Stomach (tissue), 19 donors: ENCODE measurements at places on chromosomes 1 and 21.

GRCh38 chr1:26692211-26692792, 3.5 kb upstream of the ARID1A start:
- DNase-seq = peak; percentile 96

DNA sequence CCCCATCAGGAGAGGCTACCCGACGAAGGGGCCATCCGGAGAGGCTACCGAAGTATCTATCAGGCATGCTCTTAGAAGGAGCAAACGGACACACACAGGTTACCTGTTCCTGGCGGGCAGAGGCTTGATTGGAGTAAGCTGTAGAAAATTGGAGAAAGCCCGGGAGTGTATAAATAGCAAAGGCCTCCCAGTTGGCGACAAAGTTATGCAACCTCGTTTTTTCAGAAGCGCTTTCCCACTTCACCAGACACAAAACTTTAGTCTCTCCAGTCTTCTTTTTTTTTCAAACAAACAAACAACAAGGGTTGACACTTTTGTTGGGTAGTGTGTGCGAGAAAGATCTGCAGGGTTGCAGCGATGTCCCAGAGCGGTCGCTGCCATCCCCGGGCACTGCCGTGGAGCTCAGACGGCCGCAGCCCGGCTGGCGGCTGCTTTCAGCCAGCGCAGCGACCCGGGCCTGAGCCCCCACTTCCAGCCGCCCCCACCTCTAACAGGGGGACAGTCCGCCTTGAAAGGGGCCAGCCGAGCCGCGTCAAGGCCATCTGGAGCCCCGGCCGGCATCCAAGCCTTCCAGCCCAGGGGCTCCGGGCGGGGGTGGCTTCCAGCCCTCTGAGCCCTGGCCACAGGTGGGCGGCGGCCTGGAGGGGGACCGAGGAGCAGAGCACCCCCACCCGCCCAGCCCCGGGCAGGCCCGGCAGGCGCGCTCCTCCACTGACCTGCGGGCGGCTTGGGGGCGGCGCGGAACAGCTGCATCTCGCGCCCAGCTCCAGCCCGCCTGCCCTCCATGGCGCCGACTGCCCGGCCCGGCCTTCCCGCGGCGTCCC, 616 bp downstream of the MCOLN3 start:
- DNase-seq = no peak

DNA sequence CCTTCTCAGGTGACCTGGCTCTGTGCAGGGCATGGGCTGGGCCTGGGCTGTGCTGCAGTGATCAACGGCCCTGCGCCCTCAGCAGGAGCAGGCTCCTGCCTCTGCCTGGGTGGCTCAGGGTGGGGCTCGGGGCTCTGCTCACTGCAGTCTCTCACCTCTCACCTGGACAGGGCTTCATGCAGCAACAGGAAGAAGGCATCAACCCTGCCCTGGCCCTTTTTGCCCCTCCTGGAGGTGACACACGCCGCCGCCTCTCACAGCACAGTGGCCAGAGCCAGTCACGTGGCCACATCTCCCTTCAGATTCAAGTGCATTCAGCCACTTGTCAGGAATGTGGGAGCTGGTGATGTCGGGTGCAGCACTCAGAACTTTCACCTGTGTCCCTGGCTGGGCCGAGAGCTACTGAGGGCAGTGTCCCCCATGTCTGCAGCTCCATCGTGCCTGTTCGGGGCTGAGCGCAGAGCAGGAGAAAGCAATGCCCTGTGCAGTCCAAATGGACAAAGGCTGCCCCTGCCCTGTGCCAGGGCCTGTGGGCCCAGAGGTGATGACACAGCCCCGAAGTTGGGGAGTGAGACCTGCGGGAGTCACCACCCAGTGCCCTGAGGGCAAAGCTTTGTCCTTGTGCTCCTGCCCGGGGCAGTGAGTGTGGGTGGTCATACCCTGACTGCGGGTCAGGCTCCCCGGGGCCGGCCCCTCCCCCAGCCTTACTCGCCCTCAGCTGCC, 314.0 kb downstream of the PTPRU start:
- DNase-seq = peak; percentile 73

DNA sequence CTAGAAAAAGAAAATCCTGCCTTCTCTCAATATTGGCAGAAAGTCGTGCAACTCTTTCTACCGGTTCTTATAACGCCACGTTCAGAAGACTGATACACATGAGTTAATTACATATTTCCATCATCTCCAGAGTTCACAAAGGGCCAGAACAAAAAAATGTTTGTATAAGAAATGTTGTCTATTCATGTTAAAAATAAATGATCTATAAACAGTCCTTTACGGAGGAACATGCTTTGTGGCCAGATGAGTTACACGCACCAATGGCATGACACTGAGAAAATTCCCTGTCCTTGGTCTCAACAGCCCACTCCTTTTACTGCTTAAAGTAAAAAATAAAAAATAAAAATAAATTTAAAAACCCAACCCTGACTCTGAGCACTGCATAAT, 29.5 kb downstream of the C2CD2 start:
- no peak for DNase-seq

GRCh38 chr1:18712252-18712600, 81.6 kb downstream of the PAX7 start:
- DNase-seq = no peak

- no peak for DNase-seq
Observed at GRCh38 chr1:112371775-112372174, 24.2 kb upstream of the CTTNBP2NL start.

DNA sequence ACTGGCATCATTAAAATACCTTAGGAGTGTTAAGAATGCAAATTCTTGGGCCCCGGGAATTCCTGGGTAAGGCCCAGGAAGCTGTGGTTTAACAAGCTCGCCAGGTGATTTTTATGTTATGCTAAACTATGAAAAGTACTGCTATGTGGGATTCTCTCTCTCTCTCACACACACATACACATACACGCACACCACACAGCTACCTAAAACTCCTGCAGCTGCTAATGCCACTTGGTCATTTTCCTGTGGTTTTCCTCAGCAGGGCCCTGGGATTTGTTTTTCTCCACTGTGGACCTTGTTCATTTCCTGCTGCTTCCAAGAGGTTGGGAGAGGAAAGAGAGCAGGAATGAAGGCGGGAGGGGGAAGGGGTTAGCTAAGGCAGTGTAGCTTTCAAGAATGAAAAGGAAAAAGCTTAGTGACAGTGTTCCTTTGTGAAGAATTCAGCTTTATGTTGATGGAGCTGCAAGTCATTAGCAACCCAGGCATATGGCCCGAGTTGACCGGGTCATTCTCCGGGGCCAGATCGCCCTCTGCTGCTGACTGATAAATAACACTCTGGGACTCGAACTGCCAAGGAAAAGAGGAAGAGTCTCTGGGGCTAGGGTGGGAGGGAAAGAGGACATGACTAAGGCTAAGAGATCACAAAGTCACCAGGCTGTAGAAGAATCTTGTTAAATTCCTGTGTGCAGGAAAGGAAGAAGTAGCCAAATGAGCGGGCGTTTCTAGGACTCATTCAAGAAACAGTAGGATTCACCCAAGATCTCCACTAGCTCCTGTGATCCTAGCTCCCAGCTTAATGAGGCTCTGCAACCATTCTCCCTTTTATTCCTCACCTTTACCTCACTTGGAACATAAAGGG, 30.5 kb upstream of the LRIG2 start:
- peak; percentile 90 for DNase-seq

DNA sequence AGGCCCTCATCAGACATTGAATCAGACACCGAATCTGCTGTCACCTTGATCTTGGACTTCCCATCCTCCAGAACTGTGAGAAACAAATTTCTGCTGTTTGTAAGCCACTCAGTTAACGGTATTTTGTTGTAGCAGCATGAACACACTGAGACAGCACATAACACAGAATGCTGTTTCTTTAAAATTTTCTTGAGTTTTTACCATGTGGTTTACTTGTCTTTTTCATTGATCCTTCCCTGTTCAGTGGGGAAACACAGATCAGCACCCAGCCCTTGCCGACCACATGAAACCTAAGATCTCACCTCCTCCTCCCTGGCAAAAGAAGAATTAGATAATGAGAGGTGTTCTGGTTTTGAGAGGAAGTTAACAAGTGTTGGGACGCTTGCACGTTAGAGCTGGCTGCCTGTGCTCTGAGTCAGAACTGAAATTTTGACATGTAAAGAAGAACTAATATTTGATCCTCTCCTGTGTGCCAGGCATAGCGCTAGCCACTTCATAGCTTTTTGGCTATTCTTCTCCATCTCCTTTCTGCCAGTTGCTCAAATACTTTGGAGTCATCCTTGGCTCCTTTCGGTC, 179.6 kb downstream of the DHRS3 start:
- no peak for DNase-seq

DNA sequence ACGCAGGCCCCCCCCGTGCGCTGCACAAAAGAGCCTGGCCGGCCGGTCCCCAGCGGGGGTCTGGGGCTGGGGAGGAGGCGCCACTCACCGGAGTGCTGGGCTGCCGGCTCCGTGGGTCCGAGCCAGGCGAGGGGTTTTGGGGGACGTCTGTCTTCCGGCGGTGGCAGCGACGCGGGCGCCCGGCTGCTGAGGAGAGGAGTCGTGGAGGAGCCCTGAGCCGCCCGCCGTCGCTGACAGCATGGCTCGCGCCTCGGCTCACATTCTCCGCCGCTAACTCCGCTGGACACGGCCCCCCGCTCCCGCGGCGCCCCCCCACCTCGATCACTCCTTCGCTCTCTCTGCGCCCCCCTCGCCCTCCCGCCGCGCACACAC, 649 bp downstream of the AHDC1 start:
- DNase-seq = peak; percentile 32

GRCh38 chr1:145871994-145872924, 13.4 kb upstream of the PIAS3 start:
- DNase-seq = peak; percentile 45

DNA sequence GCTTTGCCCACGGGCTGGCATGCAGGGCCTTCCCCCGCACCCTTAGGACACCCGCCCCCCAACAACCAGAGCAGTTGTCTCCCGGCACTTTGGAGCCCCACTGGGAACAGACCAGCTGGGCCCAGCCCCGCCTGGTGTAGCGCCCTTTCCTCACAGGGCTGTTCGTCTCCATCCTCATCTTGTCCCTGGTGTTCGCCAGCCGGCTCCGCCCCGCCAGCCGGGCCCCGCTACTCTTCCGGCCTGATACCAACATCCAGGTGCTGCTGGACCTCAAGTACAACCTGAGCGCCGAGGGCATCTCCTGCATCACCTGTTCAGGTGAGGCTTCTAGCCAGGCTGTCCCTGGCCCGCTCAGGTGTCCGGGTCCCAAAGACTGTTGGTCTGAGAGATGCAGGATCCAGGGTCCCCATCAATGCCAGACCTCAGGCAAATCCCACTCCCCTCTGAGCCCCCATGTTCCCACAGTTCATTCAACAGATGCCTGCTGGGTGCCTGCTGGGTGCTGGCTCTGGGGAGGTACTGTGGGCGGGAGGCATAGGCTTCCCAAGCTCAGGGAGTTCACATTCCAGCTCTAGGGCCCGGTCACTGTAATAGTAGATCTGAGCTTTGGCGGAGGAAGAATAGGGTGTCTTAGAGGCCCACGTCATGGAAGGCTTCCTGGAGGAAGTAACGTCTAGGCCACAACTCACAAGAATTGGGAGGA, 41.7 kb downstream of the DISP3 start:
- DNase-seq = no peak

DNA sequence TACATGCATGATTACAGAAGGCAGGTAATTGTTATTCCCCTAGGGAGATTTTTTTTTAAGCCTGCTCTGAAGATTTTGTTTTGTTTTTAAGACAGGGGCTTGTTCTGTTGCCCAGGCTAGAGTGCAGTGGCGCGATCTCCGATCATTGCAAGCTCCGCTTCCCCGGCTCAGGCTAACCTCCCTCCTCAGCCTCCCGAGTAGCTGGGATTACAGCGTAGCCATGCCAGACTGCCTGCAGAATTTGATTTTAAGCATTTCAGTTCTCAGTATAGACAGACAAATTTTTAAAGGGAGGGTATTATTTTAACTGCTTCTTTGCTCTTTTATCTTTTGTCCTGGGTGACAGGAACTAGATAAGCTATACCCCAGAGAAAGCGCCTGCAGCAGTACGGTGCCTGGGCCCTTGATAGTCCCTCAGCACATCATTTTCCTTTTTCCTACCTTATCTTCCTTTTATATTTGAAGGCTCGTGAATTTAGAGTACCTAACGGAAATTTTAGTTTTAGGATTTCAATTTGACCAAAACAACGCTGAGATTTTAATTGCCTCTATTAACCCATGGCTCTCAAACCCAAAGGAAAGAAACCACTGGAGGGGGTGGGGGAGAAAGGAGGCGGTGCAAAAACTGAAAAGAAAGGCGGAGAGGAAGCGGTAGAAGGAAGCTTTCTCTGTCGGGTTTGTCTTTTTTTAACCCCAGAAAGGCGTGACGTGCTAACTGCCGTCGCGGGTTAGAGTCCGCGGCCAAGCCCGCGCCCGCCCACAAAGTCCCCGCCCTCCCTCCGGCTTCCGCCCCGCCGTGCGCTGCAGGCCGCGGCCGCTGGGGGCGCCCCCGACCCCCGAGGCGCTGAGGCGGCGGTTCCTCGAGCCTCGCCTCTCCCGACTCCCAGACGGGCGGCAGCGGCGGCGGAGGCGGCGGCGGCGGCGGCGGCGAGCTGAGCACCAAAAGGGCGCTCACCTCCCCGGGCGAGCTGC, at the start of gene EEIG2:
Gene EEIG2, plus strand, starts transcription at position 886 of the 972 bp plus-strand sequence. CDS start 329 bp downstream, outside the sequence.
- DNase-seq = peak; percentile 96

GRCh38 chr21:14312871-14313270, 70.1 kb downstream of the HSPA13 start:
- peak; percentile 18 for DNase-seq

DNA sequence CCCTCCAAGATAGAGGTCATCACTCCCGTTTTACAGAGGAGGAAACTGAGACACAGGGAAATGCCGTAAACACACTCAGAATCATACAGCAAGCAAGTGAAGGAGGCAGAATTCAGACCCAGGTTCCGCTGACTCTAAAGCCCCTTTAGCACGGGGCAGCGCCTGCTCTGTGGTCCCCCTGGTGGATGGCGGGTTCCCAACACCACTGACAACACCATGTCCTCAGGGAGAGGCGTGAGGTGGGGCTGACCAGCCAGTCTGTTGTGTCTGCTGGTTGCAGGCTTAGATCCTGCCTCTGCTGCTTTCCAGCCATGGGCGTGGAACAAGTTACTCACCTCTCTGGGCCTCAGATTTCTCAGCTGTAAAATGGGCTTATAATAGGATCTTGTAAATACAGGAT, 617.3 kb downstream of the MATN1 start:
- DNase-seq = no peak

DNA sequence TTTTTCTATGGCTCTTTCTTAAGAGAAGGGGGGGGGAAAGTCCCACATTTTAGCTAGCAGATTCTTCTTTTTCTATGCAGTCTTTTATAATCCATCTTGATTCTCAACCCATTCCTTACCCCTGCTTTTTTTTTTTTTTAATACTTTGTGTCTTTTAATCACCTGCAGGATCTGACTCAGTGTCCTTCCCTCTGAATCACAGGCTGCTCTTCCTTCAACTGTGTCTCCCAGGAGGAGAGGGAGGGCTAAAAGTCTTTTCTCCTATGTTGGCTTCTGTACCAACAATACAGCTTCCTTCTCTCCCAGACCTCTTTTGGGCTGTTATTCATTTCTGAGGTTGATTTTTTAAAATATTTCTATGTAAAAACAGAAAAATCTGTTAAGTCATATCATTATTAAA, 686.2 kb downstream of the ADGRL2 start:
- DNase-seq = no peak
